ENCODE measurements at places on chromosomes 16 and 17.

DNA sequence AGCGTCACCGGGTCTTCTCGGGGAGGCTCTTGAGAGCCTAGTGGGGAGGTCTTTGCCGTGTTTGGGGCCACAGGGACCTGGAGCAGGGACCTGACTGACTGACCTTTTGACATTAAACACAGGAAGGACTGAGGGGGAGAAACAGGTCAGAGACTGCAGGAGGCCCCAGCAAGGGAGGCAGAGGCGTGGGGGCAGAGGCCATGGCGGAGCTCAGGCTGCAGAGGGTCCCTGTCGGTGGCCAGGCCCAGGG lies 41.6 kb upstream of the GSE1 start:
- DNase-seq, result no peak

DNA sequence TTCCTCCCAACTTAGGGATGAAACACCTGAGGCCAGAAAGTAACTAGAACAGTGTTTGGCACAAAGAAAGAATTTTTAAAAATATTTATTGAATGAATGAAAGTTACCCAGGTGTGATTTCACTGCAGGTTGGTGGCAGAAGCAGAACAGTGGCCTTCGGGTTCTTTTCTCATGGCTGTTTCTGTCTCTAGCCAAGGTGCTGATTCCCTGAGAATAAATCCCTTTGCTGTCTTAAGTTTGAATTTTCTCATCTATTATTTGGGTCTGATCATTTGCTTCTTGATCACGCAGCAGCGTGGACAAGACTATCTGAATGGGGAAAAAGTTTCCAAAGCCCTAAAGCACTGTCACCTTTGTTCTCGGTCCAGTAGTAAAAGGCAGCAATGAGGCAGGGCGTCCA lies 73.1 kb upstream of the KIFC3 start:
- no peak for DNase-seq

DNA sequence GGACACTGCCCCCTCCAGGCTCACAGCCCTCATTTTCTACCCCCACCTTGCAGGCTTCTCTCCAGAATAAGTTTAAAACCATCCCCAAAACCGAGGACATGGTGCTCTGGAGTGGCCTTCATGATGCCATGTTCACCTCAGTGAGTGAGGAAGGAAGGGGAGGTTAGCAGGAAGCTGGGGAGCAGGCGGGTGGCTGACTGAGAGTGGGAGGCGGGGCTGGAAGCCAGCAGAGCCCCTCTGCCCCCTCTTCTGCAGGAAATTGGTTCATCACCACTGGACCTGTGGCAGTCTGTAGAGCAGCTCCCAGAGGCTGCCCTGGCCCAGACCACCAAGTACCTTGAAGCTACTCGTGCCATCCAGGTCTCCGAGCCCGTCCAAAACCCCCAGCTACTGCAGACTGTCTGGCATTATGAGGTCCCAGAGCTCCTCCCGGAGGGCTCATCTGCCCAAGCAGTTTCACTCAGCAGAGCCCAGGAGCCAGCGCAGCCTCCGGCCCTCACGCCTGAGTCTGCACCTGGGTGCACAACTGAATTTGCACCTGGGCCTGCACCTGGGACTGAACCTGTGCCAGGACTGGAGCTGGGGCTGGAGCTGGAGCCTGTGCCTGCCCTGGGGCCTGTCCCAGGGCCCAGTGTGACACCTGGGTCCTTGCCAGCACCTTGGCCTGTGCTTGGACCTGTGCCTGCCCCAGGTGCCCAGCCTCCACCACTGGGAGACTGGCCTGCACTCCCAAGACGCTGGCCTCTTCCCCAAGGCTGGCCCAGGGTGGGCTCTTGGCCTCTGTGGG lies 19.0 kb downstream of the C16orf96 start:
- no peak for DNase-seq

- DNase-seq, result no peak
Observed at GRCh38 chr17:57968456-57968855, 13.2 kb upstream of the CUEDC1 start.

DNA sequence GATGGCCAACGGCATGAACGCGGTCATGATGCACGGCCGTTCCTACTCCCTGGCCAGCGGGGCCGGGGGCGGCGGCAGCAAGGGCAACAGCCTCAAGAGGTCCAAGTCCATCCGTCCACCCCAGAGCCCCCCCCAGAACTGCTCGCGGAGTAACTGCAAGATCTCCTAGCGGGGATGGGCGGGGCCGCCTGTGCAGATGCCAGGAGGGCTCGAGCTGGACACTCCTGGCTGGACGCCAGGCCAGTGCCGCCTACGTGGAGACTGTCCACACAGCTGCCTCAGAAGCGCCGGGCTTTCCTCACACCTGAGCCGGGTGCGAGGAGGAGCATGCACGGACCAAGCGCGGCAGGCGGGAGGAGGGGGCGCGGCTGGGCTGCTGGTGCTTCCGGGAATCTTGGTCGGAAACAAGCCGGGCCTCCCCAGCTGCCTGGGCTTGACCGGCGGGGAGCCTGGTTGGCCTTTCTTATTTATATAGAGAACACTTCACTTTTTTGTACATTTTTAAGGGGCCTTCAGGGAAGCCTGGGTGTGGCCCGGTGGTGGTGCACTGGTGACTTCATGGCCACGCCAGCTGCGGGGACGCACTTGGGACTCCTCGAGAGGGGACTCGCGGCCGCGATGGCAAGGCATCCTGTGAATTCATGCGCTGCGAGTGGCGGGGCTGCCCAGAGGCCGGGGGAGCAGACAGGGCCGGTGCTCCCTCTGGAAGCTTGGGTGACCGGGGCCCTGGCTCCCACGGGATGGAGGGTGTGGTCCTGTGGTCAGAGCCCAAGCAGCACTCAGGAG lies 3.1 kb upstream of the WFIKKN1 start:
- no peak for DNase-seq

DNA sequence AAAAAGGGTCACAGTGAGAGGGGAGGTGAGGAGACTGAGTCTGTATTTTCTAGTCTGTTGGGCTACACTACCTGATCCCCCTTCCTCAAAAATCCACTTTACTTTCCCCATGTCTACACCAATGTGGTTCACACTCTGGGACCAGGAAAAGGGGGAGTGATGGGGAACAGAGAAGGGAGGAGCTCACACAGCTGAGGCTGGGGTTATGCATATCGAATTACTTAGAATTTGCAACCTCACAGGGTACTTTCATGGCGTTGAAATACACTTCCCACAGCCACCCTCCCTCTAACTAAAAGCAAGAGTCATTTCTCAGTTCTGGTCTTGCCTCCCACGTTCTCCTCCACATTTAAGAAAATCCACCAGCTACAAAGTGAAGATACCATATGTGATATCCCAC lies 14.1 kb downstream of the MAPT start:
- no peak for DNase-seq

DNA sequence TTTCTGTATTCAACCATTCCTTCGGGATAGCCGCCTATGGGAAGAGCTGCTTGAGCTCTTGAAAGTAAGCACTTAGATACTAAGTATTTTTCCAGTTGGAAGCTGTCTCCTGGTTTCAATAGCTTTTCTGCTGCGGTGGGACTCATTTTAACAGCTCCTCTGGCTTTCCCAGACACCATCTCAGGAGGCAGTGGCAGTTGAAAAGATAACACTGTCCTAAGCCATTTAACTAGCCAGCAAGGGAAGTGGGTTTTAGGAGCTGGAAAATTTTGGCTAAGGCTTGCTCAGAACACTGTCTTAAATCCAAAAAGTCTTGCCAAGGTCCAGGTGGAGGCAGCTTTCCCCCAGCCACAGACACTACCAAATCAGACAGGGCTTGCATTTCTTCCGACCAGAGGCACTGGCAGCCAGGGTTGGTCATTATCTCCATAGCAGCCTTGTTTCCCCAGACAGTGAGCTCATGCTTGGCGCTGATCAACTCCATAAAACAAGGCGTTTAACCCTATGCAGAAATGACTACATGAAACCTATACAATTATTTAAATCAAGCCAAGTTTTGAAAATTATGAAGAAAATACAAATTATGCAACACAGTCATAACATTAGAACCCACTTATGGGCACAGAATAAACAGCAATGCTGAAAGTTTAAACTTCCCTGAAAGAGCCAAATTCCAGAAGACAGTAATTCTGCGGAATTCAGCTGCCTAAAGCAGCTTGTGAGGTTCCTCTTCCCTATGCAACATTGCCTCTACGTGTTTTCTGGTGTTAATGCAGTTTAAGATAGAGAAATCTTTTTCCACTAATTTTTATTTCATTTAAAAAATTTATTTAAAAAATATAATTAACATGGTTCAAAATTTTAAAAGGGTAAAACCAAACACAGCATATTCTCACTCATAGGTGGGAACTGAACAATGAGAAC lies 25.0 kb downstream of the GABARAPL2 start:
- DNase-seq, result peak; percentile 53

GRCh38 chr16:17780181-17780580 lies 309.4 kb upstream of the XYLT1 start:
- DNase-seq, result peak; percentile 19

GRCh38 chr17:80822700-80823410 lies 168.8 kb upstream of the CHMP6 start:
- DNase-seq, result no peak

- no peak for DNase-seq
Observed at GRCh38 chr17:61806081-61806828, 57.1 kb downstream of the BRIP1 start.

GRCh38 chr17:81543339-81543675 lies 8.8 kb downstream of the FAAP100 start:
- no peak for DNase-seq

DNA sequence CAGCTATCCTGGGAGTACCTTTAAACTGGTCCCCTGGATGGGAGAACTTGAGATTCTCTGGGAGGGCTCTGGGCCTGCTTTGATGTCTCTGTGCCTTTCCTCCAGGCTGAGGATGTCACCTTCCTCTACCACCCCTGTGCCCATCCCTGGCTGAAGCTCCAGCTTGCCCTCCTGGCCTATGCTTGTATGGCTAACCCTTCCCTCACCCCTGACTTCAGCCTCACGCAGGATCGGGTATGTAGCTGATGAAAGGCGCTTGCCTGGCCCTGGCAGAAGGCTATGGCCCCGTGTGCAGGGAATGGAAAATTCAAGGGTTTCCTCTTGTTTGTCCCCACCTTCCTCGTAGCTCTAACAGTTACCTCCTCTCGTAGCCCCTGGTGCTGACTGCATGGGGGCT lies 3.0 kb downstream of the TP53I13 start:
- DNase-seq, result no peak

- DNase-seq, result no peak
Observed at GRCh38 chr17:41532947-41533570, 5.0 kb upstream of the KRT19 start.

GRCh38 chr17:33381201-33381600 lies 88.1 kb upstream of the ASIC2 start:
- no peak for DNase-seq

GRCh38 chr16:88956546-88957432 lies 20.2 kb downstream of the CBFA2T3 start:
- no peak for DNase-seq

GRCh38 chr16:49855280-49855821 lies 561 bp downstream of the ZNF423 start:
- peak; percentile 81 for DNase-seq

DNA sequence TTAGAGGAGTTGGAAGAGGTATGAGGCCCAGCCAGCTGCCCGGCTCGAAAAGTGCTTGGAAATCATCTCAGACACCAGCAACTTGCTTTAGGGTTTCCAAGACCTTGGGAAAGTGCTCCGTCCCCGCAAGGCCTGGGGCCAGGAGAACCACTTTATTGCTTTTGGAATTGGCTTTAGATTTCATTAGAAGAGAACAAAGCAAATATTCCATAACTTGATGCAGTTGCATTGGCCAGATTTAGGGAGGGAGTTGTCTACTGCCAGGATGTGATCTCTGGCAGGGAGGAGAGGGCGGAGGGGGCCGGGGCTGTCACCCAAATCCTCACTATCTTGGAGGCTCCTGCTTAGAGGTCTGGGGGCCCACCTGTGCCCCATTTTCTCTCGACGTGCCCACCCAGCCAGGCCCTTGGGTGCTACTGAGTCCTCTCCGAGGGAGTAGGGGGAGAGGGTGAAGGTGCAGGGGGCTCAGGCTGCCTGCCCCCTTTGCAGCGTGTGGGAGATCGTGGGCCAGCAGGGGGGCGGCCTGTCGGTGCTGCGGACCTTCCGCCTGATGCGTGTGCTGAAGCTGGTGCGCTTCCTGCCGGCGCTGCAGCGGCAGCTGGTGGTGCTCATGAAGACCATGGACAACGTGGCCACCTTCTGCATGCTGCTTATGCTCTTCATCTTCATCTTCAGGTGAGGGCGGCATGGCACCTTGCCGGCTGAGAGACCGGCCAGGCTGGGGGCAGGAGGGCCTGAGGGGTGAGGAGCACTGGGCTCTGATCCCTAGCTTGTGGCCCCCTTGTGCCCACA lies 30.6 kb downstream of the CACNA1G start:
- no peak for DNase-seq

DNA sequence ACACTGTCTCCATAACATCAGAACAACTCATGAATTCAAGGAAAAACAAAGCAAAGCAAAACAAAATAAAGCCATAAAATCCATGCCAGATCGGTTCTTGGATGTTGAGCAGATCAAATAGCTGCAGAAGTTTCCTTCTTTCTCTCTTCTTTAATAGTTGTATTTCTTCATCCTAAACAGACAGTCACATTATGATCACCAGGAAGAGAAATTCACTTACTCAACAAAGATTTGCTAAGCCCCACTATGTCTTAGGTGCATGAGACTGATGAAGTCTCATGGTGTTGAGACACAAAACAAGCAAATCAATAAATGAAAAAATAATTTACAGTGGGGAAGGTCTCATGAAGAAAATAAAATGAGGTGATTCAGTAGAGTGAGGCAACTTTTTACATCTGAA lies 72.8 kb downstream of the WIPI1 start:
- no peak for DNase-seq

DNA sequence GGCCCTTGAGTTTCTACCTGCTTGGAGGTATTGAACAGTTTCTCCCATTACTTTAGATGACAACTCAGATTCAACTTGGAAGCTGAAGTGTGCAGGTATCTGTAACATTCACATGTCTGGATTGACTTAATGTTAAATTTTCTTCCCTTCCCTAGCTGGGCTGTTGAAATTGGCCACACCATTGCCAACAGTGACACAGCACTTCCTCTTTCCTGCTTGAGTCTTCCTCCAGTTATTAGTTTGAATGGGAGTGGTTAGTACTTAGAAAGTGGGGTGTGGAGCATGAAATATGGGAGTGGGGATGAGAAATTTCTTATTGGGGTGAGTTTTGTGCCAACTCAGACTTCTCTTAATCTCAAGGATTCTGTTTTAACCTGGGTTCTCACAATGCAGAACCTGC lies 454.9 kb downstream of the KCNJ2 start:
- DNase-seq, result no peak

DNA sequence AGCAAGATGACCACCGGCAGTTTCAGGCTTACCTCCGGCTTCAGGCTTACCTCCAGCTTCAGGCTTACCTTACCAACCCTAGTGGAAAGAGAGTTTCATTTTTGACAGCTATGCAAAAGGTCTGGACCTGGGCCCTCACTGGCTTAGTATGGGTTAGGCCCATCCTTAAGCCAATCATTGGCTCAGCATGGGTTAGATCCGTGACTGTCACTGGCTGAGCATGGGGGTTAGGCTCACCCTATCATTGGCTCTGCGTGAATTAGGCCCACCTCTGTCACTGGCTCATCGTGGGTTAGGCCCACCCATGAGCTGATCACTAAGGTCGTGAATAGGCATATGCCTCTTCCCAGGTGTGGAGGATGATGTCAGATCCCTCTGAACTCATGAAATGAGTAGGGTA lies 8.1 kb downstream of the NDE1 start:
- no peak for DNase-seq

Data from fibroblast of gingiva (primary cell).